ENCODE measurements at places on chromosomes 12 and 14.
A peak's percentile ranks its signal among the peaks of the same experiment; 100 is the strongest.

- DNase-seq: no peak
Measured at GRCh38 chr14:93135399-93135798, 19.7 kb upstream of the ITPK1 start.

GRCh38 chr14:99329711-99330315, 57.8 kb upstream of the BCL11B start:
- no peak for DNase-seq

DNA sequence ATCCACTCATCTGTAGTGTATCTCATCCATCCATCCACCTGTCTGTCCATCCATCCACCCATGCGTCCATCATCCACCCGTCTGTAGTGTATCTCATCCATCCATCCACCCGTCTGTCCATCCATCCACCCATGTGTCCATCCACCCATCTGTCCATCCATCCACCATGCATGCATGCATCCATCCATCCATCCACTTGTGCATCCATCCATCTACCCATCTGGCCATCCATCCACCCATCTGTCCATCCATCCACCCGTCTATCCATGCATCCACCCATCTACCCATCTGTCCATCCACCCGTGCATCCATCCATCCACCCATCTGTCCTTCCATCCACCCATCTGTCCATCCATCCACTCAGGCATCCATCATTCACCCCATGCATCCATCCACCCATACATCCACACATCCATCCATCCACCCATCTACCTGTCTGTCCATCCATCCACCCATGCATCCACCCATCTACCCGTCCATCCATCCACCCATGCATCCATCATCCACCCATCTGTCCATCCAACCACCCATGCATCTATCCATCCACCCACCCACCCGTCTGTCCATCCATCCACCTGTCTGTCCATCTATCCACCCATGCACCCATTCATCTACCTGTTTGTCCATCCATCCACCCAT, 28.5 kb downstream of the FBRSL1 start:
- DNase-seq: no peak

DNA sequence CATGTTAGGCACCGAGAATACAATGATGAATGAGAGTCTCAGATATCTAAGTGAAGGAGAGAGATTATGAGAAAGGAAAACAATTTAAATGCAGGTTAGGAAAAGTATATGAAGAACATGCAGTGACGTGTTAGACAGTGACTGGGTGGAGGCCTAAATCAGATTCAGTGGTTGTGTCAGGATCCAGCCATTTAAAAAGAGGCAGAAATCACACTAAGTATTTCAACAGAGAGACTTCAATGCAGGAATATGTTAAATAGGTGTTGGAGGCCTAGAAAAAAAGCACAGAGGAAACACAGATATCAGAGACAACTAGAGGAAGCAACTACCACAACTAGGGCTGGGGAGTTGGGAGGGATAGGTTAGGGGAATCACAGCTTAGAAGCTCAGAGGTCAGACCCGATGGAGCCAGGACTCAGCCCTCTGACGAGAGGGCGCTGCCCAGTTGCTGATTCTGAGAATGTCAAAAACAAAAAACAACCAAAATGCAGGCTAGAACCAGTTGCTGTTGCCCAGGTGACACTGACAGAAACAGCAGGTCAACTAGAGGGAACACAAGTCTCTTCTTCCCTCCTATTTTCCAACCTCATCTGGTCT, 3.0 kb upstream of the GARIN2 start:
- no peak for DNase-seq

GRCh38 chr14:30464481-30464880, 94.5 kb upstream of the G2E3 start:
- no peak for DNase-seq

GRCh38 chr14:53772936-53773335, 183.7 kb downstream of the BMP4 start:
- DNase-seq: no peak

DNA sequence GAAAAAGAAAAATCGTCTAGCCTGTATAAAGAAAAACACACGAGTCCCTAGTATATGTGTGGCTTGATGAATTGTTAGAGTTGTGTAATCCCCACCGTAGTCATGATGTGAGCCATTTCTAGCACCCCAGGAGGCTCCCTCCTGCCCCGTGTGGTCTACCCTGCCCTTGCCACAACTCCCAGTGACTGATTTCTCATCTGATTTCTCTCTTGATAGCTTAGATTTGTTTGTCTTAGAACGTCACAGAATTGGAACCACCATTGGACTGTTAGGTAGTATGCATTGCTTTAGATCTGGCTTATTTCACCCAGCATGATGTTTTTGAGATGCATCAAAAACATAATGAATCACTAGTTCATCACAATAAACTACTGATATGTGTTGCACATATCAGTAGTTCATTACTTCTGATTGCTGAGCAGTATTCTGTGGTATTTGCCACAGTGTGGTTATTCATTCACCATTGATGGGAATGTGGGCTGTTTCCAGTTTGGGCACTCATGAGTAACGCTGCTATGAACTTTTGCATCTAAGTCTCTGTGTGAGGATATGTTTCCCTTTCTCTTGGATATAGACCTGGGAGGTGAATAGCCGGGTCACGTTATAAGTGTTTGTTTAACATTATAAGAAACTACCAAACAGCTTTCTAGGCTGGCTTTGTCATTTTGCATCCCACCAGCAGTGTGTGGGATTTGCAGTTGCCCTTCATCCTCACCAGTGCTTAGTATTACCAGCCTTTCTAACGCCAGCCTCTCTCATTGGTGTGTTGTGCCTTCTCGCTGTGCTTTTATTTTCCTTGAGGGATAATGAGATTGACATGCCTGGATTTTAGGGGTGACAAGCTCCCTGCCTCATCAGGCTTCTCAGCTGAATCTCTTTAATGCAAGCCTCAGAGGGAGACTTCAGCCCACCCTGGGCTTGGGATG, 31.9 kb upstream of the NCOR2 start:
- peak; percentile 64 for DNase-seq

DNA sequence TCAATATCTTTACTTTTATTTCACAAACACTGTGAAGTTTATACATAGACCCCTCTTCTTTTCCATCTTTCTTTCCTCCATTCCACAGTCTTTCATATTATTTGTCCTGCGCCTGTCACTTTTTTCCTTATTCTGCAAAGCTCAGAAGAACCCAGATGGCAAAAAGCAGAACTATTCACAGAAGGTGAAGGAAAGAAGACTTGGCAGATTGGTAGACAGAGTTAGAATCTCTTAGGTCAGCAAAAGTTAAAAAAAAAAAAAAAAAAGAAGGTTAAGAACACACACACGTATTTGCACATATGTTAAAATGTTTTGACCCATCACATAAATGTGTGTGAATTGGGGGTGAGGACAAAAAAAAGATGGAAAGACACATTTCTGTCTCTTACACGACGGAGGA, 50.3 kb upstream of the ABCC9 start:
- no peak for DNase-seq

DNA sequence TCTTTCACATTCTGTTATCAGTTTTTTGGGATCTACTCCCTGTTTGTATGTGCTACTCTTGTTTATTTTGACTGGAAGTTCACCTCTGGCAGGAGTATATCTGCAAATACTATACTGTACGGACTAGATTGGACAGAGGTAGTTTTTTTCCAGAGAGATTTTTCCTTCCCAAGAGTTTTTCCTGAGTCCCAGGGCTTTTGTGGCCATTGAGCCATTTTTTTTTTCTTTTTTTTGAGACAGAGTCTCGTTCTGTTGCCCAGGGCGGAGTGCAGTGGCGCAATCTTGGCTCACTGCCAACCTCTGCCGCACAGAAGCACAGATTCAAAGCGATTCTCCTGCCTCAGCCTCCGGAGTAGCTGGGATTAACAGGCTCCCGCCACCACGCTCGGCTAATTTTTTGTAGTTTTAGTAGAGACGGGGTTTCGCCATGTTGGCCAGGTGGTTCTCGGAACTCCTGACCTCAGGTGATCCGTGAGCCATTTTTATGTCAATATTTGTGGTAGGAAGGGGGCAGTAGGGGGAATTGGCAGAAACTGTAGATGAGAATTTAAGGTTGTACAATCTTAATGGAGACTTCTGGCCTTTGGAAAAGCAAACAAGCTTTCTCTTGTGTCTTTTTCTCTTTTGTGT, 19.4 kb downstream of the KTN1 start:
- no peak for DNase-seq

DNA sequence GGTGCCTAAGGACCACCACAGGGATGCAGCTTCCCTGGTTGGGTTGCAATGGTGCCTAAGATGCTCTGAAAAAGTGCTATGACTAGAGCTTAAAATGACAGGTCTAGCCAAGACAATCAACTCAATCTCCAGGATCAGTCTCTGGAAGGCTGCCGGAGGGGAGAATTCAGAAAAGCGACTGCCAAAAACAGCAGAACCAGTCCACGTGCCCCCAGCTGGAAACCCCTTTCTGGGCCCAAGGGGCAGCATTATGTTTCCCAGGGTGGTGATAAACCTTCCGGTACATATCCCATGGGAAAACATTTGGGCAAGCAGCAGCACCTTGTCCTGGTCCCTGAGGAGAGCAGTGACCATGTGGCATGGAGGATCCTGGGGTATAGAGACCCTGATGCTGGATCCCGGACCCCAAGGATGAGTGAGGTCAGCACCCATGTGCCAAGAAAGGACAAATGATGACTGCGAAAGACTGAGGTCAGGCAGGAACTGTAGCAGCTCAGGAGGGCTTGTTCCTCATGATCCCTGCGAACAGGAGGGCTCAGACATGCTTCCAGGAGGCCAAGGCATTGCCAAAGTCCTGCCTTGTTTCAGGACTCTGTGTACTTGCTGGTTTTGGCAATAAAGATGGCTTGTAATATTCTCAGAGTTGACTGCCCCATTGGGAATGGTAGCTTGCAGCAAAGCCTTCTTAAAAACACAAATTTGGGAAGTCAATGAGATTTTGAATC, 49.9 kb upstream of the LTBP2 start:
- DNase-seq: no peak

GRCh38 chr12:110638796-110639195, 24.9 kb downstream of the TCTN1 start:
- no peak for DNase-seq

DNA sequence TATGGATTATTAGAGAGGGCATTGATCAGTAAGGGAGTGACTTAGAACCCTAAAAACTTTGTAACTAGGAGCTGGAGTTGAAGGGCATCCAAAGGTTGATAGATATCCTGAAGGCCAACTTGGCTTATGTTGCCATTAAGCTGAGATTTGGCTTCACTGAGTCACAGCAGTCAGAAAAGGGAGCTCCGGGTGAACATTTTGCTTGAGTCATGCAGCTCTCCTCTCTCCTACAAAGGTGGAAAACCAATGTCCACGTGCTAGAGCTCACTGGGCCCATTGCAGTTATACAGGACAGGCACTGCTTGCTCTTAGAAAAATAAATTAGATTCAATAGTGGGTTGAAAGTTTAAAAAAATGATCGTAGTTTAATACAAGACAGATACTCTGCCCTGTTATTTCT, 87.3 kb upstream of the LRIG3 start:
- no peak for DNase-seq

GRCh38 chr12:93773122-93773871, 96.1 kb downstream of the CRADD start:
- DNase-seq: no peak

GRCh38 chr12:10558301-10558700, 52.6 kb downstream of the EIF2S3B start:
- DNase-seq: no peak

DNA sequence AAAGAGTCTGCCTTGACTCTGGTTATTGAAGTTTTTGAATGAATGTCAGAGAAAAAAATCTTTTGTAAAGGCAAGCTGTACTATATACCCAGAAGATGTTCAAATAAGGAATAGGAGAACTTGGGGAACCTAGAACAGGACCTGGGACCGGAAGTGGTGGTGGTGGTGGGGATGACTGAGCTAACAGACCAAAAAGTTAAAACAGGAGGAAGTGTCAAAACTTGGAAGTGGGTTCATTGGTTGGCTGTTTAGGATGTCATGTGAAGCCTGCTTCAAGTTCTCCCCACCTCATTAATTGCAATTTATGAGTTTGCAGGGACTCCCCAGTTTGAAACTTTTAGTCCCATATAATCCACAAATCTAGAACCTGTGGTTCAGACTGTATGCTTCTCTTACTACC, 26.2 kb downstream of the PLXNC1 start:
- DNase-seq: no peak

DNA sequence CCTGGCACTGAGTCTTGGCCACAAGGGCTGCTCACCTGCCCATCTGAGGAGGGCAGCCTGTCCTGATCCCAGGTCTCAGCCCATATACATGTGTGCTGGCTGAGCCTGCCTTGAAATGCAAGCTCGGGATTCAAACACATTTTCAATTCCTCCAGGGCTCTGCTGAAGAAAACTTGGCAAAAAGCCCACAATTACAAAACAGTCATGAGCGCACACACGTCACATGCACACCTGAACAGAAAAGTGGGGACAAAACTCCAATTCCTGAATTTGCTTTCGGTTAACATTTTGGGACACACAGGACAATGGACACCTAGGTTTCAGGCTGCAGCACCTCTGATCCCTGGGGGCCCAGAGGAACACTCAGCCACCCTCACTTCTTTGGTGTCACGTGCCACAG, 113.9 kb downstream of the RBM19 start:
- no peak for DNase-seq

DNA sequence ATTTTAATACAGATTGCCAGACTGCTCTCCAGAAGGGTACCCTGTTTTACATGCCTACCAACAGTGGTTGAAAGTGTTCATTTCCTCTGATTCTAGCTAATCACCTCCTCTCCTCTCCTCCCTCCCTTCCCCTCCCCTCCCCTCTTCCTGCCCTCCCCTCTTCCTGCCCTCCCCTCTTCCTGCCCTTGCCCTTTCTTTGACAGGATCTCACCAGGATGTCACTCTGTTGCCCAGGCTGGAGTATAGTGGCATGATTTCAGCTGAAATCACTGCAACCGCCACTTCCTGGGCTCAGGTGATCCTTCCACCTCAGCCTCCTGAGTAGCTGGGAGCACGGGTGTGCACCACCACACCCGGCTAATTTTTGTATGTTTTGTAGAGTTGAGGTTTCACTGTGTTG, 24.7 kb downstream of the APAF1 start:
- no peak for DNase-seq

DNA sequence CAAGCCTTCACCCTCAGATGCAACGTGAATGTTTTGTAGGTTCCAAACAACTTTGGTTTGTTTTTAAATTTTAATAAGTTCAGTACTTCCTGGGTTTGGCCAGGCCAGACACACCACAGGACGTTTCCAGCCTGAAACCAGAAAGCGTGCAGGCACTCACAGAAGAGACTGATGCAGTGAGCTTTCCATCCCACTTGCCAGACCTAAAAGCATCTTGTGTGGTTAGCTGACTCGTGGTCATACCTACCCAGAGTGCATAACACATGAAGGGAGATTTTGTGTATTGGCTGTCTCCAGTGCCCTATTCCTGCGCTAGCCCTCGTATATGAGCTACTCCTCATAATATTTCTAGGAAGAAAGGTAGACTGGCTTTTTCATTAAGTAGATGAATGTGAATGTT, 297.3 kb upstream of the FAR2 start:
- no peak for DNase-seq

DNA sequence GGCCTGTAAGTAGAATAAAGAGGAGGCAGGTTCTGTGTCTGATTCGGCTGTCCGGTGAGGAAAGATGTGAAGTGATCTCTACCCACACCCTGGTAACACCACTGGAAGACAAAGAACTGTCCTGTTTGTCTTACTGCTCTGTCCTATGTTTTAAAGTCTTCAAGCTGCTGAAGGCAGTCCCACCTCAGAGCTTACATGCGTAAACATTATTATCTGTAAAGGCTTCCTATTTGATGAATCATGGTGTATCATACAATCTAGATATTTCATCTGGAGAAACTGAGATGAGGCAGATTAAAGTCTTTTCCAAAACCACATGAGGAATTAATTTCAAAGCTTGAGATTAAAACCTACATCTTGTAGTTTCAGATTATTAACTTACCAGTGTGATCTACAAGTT, 427.6 kb downstream of the ZFP36L1 start:
- DNase-seq: peak; percentile 25

- no peak for DNase-seq
Measured at GRCh38 chr12:130948136-130948535, 5.6 kb upstream of the ADGRD1 start.

Data from foreskin fibroblast (primary cell).